ENCODE measurements at places on chromosomes 12 and 14.
A peak's percentile ranks its signal among the peaks of the same experiment; 100 is the strongest.

- DNase-seq: peak; percentile 90
Measured at GRCh38 chr14:23544511-23545447, 6.8 kb downstream of the ZFHX2 start.

DNA sequence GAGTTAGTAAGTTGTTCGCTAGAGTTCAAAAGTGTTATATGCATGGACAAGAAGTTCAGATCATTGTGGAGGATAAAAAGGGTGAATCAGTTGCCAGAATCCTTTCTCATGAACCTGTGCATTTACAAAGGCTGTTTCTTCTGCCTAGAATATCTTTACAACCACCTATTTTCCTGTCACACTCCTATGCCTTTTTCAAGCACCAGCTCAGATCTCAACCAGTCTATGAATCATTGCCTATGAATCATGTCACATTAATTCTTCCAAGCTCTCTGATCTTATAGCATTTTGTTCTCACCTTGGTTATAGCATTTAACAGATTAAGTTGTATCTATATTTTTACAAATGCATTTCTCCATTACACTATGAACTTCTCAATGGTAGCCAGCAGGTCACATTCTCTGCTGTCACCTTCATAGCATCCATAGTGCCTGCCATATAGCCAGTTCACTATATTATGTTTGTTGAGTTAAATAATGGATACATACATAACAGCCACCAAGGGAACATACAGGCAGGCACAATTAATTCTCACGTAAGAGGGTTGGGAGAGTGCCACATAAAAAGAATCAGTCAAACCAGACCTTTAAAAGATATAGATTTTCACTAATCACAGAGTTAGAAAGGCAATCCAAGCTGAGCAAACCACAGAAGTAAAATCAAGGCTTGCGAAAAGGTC, 573.0 kb downstream of the FOXG1 start:
- no peak for DNase-seq

DNA sequence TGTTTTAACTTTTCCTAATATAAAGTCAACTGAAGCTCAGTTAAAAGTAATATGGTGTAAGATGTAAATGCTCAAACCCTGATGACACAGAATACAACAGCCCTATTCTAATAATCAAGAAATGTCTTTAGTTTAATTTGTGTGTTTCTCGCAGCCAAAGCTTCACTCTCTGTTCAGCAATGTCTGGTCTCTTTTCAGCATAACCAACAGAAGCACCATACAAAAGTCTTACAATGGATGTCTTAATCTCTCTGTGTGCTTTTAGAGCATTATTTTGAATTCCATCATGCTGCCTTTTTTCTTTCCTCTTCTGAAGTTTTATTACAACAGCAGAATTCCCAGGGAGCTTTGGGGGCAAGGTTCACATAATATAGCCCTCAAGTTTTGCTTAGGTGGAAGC, 210.2 kb upstream of the NPAS3 start:
- DNase-seq: no peak

DNA sequence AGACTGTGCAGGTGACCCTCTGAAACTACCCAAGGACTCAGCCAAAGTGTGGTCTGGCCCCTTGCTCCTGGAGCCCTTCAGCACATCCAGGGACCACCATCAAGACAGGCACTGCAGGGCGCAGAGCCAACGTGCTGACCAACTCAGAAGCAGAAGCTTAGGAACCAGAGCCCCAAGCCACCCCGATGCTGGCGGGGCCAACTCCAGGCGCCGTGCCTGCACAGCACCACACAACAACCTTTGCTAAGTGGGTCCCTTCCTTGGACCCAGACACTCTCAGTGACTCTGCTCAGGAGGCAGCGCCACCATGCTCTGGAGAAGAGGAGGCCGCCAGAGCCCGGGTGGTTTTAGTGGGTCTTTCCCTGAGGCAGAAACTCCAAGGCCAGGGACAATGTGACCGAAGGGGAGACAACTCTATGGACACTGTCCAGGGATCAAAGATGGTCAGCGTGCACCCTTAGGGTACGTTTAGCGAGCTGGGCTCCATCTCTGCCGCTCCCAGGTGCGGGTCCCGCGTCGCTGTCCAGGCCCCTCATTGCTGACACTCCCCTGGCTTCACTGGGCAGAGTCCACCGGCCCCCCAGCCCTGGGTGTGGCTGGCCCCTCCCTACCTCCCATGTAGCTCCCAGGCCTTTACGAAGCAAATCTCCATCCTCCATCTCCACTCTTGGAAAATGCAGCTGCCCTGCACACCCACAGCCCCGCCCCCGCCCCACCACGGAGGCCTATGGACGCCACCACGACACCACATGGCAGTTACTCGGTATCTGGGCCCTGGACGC, 16.1 kb downstream of the CHGA start:
- no peak for DNase-seq

GRCh38 chr14:67505254-67505653, 16.7 kb upstream of the TMEM229B start:
- DNase-seq: no peak

- DNase-seq: no peak
Measured at GRCh38 chr14:74400919-74401503, 25.0 kb downstream of the SYNDIG1L start.

DNA sequence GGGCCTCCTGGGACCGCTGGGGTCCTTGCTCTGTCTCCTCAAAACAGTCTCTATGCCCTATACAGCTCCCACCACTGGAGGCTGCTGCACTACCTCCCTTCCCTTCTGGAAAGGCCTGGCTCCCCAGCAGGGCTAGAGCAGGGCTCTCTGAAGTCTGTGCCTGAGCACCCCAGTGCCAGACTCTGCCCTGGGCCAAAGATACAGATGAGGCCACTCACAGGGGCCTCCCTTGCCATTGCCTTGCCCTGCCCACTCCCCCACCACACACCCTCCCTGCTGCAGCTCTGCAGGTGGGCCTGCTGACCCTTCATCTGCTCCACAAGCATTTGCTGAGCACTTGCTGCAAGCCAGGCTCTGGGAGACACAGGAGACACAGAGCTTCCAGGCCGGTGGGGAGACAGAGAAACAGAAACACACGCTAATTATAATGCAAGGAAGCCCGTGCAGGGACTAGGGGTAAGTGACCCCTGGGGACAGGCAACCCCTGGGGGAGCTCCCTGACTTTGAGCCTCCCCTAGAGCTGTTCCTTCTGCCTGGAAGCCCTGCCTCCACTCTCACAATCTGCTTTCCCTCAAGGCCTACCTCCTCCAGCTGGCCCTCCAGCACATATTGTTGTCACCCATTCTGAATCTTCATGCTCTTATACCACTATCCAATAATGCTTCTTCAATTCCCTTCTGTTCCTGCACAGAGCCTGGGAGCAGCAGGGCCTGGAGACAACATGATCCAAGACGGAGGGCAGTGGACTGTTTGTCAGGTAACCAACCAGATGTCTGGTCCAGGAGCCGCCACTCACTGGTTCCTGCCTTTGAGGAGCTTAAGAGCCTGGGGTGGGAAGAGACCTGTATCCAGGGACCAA, 32.6 kb upstream of the PNMA1 start:
- DNase-seq: no peak

DNA sequence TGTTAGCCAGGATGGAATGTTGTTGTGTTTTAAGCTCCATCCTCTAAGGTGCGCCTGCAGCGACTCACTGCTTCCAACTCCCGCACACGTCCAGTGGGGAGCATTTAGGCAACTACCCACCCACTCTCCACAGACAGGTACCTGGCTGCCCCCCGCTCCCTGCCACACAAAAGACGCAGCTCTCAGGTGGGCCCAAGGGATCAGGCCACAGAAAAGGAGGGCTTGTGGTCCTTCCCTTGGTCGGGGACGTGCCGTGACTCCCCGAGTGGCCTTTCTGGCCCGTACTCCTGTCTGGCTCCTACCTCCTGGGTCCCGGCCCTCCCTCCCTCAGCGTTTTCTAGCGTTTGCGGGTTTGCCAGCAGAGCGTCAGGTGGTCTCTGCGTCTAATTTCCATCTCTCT, 16.2 kb downstream of the TEDC1 start:
- DNase-seq: no peak

Data from NCI-H1436 treated with DMSO at 0.1 percent for 48 hours (cell line).